Testis (tissue), 5 donors: ENCODE measurements at places on chromosomes 2 and 18.

- DNase-seq: no peak
Measured at GRCh38 chr2:65256054-65256453, 28.4 kb downstream of the ACTR2 start.

- DNase-seq: no peak
Measured at GRCh38 chr18:27430595-27430994, 245.5 kb upstream of the CHST9 start.

DNA sequence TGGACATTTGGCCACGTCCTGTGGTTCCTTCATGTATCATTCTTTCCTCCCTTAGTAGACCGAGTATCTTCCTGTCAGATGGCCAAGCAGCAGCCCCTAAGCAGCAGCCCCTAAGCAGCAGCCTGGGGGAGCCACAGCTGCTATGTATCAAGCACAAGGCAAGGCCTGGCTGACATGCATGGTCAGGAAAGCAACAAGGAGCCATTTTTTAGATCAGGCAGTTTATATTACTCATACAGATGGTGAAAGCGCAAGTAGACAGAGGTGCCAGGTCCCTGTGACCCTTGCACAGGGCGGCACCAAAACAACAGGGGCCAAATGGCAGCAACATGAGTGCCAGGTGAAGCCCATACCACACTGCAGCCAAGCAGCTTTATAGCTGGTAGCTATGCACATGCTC, 22.1 kb downstream of the CHCHD5 start:
- no peak for DNase-seq

DNA sequence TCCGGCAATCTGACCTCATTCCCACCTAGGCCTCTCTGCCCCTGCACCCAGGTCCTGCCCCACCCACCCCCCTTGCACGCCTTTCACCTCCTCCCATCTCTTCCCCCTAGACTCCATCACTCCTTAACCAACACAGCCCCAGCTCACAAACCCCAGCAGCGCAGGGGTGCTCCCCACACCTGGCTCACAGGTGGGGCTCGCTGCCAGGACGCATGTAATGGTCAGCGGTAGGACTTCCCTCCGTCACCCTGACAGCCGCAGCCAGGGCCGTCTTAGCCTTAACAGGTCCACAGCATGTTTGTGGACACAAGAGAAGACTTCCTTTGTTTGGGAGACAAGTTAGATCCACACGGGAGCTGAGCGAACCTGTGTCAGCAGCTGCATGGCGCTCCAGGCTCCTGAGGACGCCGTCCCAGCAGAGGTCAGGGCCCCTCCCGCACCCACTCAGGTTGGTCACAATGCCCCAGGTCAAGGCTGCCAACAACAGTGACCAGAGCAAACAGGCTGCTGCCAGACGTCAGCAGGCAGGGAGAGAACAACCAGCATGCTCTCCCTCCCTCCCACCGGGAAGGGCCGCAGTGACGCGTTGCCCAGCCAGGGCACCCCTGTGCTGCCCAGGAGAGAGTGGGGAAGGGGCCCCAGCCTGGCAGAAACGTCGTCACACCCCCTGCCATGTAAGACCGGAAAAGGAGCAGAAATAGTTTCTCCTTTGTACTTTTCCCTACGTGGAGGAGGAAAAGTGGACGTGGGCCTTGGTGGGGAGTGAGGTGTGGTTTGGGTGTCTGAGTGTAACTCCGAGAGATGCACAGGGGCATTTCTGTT, 68.0 kb downstream of the PXDN start:
- DNase-seq: peak; percentile 12

DNA sequence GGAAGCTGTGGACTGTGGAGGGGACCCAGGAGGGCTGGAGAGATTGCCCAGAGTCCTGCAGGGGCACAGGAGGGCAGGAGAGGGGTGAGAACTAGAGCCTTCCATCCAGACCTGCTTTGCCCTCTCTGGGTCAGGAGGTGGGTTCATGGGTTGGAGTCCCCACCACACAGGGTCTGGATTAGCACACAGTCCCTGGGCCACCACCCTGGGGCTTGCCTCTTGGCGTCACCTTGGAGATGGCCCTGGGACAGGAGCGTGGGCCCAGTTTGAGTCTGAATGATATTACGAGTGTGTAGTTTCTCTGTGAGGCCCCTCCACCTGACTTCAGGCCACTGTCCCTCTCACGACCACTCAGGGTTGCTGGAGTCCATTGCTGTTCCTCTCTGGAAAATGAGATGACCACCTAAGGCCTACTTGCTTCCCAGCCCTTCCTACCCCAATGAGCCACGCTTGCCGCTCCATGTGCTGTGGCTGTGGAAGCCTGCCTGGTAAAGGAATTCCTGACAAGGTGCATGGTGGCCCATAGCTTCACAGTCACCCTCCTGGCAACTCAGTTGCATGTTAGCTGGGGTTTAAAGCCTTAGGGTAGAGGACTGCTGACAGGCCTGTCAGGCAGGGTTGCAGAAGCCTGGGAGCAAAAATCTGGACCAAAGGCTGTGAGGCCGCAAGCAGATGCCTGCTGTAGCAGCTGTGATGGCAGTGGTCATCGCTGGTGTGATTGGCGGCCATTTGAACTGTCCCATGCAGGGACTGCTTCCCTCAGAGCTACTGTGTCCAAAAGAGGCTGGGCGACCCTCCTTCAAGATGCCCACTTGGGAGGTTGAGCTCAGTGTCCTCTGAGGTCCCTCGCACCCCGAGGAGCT, 14.2 kb downstream of the ATOH8 start:
- no peak for DNase-seq

DNA sequence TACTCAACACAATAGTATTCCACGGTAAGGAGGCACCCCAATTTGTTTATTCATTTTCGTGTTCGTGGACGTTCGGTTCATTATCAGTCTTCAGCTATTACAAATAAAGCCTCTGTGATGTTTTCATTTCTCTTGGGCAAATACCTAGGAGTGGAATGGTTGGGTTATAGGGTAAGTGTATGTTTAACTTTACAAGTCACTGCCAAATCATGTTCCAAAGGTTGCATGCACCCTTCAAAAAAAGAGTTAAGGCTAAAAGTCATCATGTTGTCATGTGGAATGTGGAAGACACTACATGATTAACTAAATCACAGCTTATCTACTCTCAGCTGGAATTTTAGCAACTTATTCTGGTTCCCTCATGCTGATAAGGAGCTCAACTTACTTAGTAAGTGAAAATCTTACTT, 15.8 kb downstream of the INO80C start:
- no peak for DNase-seq

GRCh38 chr2:15991231-15991630, 50.9 kb downstream of the MYCN start:
- no peak for DNase-seq

DNA sequence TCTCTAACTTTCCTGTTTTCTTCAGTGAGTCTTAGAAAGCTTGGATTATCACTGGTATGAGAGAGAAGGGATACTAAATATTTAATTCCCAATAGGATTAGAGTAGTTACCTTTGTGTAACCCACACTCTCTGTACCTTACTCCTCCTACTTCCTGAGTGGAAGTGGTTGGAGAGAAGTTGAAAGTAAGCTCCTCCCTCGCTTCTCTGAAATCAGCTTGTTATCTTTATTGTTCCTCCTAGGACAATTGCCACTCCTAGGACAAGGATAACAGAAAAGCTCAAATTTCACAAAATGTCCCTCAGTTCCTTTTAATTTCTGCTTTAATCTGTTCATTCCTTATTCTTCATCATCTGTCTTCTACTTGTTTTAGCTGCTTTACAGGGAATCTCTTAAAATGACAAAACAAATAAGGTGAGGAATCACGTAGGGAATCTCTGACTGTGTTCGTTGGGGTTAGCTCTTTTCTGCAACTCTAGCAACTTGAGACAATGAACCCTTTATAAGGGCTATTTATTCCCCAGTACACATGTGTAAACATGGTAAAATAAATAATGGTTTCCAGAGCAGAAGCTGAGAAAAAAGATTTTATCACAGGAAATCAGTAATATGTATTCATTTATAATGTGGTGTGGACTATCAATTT, 8.6 kb downstream of the ITPRID2 start:
- no peak for DNase-seq

DNA sequence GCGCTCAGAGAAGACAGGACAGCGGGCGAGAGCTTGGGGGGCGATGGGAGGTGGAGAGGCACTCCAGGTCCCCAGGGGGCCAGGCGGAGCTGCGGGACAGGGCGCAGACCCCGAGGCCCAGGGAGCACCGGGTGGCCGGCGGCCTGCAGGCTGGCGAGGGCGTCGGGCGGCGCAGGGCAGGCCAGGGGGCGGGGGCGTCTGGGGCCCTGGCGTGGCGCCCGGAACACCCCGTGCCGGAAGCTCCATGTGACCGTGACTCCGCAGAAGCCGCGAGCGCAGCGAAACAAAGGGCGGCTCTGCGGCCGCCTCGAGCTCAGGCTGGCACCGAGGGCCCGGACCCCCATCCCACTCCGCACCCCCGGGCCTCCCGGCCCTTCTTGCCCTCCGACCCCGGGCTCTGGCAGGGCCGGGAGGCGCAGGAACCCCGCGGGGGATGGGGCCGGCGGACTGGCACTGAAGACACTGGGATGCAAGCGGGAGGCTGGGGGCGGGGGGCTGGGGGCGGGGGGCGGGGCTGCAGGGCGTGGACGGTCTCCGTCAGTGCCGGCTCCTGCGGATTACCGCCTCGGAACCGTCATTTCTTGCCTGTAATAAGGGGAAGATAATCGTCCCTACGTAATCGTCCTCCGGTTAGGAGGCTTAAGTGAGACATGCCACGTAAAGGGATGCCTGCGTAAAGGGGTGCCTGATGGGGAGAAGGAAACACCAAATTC, 19.1 kb downstream of the SH2D6 start:
- DNase-seq: peak; percentile 88

GRCh38 chr2:112880091-112880531, 30.9 kb upstream of the IL37 start:
- no peak for DNase-seq

DNA sequence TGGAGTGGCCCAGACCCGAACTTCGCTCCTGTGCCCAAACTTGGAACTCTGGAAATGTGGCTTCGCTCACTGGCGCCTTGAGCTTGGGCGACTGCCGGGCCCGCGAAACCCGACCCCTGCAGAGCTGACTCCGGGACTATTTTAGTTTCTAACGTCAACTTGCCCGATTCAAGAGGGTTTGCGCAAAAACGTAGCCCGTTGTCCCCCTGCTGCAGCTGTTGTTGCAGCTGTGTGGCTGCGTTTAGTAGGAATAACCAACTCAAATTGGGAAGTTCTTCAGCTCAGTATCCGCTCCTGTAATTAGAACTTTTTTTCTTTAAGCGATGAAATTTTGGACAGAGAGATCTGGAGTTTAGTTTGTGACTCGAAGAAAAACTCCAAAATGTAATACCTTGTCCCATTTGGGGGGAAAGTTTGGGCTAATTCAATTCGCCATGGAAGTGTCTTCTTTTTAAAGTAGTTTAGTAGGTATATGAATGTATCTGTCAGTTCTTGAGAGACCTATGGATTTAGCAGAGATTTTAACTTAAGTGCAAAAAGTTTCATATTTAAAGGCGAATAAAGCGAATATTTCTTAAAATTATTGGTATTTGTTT, 559 bp downstream of the MYL12A start:
- DNase-seq: peak; percentile 44

DNA sequence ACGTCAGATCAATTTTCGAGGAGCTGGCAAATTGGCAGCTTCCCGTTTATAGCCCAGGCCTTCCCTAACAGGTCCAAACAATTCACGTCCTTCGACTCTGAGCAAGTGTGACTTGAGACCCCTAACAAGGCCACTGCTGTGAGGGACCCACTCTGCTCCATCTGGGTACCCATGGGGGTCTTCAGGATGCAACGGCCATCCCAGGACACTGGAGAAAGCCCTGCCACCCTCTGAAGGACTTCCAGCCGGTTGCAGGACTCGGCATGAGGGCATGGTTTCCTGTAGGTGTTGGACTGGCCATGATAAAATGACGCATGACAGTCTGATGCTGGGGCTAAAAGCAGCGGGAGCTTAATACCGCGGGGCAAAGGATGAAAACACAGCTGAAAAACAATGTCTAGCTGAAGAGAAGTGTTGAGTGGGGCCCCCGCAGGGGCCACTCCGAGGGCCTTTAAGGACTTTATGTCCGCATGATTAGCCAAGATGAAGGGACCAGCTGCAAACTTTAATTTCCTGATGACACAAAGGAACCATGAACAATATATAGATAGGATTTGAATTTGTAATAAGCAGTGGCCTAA, 113.3 kb upstream of the ZNF521 start:
- no peak for DNase-seq

DNA sequence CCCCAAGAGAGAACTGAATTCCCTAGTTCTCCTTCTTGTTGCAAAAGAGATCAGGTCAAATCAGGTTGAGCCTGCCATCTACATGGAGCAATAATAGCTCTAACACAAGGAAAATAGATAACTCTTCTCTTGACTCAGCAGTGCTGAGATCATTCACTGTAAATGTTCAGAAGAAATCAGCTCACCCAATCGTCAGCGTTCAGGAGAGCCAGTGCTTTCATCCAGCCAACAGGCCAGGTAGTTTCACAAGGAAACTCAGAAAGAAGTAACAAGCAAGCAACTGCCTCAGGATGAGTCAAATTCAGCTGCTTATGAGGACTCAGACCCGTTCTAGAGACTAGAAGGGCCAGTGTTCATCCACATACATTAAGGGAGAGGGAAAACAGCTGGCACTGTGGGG, 5.9 kb downstream of the LMAN2L start:
- no peak for DNase-seq

DNA sequence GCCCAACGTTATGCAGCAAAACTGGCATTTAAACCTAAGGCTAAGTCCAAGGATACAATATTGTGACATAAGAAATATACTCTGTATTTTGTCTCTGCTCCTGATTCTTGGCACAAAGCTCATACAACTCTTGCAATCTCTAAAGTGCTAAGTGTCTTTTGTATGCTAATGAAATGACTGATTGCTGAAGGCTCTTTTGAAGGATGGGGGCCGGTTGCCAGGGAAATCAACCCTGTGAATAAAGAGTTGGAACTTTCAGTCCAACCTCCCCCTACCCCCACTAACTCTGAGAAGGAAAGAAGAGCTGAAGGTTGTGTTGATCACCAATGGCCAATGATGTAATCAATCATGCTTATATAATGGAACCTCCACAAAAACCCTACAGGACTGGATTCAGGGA, 40.3 kb downstream of the SESTD1 start:
- DNase-seq: no peak

DNA sequence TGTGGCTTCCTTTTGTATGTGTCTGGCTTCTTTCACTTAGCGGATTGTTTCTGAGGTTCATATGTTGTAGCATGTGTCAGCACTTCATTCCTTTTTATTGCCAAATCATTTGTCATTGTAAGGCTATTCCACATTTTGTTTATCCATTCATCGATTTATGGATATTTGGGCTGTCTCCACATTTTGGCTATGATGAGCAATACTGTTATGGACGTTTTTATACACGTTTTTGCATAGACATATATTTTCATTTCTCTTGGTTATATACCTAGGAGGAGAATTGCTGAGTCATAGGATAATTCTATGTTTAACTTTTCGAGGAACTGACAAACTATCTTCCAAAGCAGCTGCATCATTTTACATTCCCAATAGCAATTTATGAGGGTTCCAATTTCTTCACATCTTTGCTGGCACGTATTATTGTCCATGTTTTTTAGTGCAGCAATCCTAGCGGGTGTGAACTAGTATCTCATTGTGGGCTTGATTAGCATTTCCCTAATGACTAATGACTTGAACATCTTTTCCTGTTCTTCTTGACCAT, 48.1 kb upstream of the TBC1D8 start:
- DNase-seq: no peak

- no peak for DNase-seq
Measured at GRCh38 chr2:86695053-86695691, 24.9 kb upstream of the RMND5A start.

GRCh38 chr18:63787673-63788072, 12.5 kb downstream of the SERPINB7 start:
- DNase-seq: no peak

- DNase-seq: no peak
Measured at GRCh38 chr2:27448381-27448780, 6.2 kb downstream of the KRTCAP3 start.

- no peak for DNase-seq
Measured at GRCh38 chr2:217988840-217989204, 14.0 kb downstream of the TNS1 start.

GRCh38 chr2:96153991-96154431, 8.8 kb upstream of the DUSP2 start:
- DNase-seq: no peak
